HEK293T (cell line): ENCODE measurements at places on chromosomes 7 and 10.

DNA sequence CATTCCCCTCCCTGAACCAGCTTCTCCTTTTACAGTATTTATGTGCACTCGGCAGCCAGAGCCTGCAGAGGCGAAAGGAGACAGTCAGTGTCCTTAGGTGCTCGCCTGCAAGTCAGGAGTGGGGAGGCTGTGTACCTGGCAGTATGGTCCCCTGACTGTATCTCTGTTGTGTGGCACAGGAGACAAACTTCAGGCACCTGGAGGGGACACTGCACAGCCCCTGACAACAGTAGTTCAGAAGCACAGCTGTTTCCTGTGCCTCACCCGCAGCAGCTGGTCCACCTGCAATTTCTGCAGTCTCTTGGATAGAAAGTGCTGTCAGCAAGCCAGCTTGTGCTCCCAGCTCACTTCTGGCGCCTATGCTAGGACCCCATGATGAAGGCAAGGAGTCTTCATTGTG, 73.4 kb upstream of the LAMB4 start:
- no peak for DNase-seq

DNA sequence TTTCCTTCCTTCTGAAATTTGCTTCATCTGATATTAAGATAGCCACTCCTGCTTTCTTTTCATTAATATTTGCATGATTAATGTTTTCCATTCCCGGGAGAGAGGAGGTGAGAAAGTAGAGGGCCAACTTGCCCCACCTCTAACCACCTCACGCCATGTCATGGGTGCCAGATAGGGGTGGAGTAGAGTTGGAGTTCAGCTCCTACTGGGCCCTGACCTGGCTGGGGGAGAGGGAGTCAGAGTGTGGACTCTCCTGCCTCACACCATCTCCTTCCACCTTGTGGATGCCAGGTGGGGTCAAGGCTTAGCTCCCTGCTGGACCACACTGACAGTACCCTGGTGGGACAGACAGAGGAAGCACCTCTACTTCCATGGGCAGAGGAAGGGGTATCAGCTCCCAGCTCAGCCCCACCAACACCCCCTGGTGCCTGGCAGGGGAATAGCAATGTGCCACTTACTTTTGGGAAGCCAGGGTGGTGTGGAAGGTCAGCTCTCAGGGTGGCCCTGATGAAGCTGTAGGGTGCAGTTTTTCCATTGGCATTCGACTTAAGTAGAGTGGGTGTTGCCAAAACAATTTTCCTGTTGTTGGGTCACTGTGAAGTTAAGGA, 28.0 kb downstream of the CHST12 start:
- DNase-seq, result peak; percentile 40

DNA sequence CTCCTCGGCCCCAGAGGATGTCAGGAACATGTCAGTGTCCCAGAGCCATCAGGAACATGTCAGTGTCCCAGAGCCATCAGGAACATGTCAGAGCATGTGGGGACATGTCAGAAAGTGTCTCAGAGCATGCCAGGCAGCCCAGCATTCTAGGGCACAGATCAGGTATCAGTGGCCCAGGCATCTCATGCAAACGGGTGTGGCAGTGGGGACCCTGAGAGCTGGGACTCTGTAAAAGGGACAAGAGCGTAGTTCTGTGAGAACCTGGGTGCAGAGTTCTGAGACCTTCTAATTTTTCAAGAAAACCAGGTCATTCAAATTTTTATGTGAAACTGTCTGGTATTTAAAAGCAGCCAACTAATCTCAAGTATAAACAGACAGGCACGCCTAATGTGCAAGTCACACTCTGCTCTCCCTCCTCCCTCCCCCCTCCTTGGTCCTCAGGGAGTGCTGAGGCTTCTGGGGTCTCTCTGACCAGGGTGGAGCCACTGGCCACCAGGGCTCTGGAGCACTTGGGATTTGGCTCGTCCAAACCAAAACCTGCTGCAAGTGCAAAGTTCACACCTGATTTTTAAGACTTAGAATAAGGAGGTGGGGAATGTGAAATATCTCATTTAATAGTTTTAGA, 64.6 kb downstream of the ALOX5 start:
- DNase-seq, result no peak

- DNase-seq, result no peak
These were observed 10.1 kb downstream of the PON2 start for GRCh38 chr7:95424716-95425115.

- no peak for DNase-seq
These were observed 239.7 kb upstream of the HABP2 start for GRCh38 chr10:113313048-113313602.

- DNase-seq, result no peak
These were observed 2.3 kb downstream of the CCDC136 start for GRCh38 chr7:128794020-128794419.

DNA sequence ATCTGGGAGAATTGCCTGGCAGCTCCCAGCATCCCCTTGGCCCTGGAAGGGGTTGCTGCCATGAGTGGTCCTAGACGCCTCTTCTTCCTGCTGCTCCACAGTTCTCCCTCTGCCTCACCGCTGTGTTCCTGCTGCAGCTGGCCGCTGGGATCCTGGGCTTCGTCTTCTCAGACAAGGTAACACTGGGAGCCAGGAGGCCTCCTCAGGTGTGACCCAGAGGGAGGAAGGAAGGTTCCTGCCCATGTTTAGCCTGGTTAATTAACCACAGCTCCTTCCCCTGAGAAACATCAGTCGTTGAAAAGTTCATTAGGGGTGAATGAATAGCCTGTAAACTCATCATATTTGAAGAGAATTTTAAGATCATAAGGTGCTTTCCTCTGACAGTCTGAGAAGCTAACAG, 18.2 kb downstream of the TSPAN33 start:
- no peak for DNase-seq

- no peak for DNase-seq
These were observed 51.7 kb upstream of the NEBL start for GRCh38 chr10:20948686-20949327.

DNA sequence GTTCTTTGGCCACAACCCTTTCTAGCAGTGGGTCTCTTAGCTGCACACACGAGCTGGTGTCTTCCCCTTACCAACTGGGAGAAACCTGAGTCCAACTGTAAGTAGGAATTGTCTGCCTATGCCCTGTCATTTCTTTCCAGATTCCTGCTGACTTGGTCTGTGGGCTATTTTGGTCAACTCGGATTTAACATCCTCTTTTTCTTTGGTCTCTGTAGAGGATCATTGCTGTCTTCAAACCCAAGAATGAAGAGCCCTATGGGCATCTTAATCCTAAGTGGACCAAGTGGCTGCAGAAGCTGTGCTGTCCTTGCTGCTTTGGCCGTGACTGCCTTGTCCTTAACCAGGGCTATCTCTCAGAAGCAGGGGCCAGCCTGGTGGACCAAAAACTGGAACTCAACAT, 10.3 kb downstream of the PI4K2A start:
- no peak for DNase-seq

GRCh38 chr7:134302120-134302519, 14.6 kb downstream of the SLC35B4 start:
- no peak for DNase-seq

GRCh38 chr7:19404912-19405329, 259.7 kb upstream of the FERD3L start:
- DNase-seq, result peak; percentile 22

- no peak for DNase-seq
These were observed 144.3 kb upstream of the KAT6B start for GRCh38 chr10:74681917-74682627.
